Stimulated activated CD8-positive, alpha-beta memory T cell treated with anti-CD3 and anti-CD28 coated beads, Interleukin-4, amount 100 ng/mL, for 1 hour (primary cell): ENCODE measurements at places on chromosomes 11 and 22.

DNA sequence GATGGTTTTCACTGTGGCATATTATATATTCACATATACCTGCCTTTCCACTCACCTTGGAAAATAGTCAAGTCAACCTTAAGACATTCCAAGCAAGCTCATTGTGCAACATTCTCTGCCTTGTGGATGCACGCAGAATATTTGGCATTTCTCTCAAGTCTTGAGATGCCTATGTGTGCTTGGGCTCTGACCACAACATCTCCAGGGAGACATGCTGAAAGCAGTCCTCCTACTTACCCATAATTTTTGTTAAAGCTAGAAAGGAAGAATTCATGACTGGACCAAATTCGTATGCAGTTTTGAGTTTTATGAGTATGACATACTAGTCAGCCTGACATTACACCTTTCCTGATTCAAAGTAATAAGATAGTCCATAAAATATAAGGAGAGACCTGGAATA, 684.0 kb downstream of the OPCML start:
- DNase-seq: no peak

GRCh38 chr11:18144243-18144642, 11.9 kb downstream of the MRGPRX3 start:
- DNase-seq: no peak

GRCh38 chr22:50670914-50671538, 1.6 kb upstream of the SHANK3 start:
- no peak for DNase-seq

DNA sequence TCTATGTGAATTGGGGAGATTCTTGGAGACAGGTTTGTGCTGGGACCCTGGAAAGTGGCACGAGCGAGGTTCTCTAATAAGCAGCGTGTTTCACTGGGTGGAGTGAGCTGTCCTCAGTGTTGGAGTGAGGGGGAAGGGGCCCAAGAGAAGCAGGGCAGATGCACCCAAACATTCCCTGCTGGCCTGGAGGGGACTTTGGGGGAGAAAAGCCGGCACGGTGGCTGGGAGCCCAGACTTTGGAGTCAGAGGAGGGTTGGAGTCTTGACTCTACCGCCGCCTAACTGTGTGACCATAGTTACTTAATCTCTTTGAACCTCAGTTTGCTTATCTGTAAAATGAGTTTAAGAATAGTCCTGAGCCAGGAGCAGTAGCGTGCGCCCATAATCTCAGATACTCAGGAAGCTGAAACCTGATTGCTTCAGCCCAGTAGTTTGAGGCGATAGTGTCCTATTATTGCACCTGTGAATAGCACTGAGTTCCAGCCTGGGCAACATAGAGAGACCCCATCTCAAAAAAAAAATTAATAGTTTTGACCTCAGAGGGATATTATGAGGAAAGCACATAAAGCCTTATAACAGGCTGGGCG, 614 bp downstream of the NR1H3 start:
- DNase-seq: no peak

- DNase-seq: no peak
Measured at GRCh38 chr22:42010778-42011177, 12.2 kb downstream of the WBP2NL start.

DNA sequence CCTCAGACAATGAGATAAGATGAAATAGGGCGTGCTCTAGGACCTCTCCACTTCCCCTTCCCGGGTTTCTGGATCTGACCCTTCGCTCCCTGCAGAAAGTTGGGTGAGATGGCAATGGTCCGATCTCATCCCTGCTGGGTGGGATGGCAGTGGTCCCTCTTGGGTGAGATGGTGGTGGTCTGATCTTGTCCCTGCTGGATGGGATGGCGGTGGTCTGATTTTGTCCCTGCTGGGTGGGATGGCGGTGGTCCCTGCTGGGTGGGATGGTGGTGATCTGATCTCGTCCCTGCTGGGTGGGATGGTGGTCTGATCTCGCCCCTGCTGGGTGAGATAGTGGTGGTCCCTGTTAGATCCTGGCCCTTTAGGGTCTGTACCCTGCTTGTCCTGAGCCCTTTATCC, 21.3 kb downstream of the ST14 start:
- DNase-seq: no peak

DNA sequence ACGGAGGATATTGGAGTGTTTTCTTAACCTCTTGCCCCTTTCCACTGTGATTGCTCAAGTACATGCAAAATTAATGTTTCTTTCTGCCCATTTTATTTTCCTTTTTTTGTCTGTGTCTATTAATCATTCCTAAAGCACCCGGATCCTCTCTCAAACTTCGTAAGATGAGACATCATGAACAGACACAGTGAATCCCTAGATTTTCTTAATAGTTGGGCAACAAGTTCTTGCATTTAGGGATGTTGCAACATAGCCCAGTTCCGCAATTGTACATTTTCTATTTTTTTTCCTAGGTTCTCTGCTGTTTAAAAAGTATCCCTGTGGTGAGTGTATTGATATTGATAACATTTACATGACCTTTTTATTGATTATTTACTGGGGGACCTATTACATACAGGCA, 2.9 kb downstream of the FAM111A start:
- DNase-seq: no peak

GRCh38 chr11:34067383-34068065, 16.0 kb downstream of the CAPRIN1 start:
- no peak for DNase-seq

- DNase-seq: no peak
Measured at GRCh38 chr11:8789864-8790263, 107.3 kb downstream of the RPL27A start.

- DNase-seq: no peak
Measured at GRCh38 chr11:86041975-86042378, 26.9 kb downstream of the PICALM start.

- DNase-seq: no peak
Measured at GRCh38 chr22:36541831-36542411, 13.0 kb upstream of the EIF3D start.

GRCh38 chr11:35322318-35322979, 96.9 kb downstream of the SLC1A2 start:
- no peak for DNase-seq

- DNase-seq: no peak
Measured at GRCh38 chr11:128407962-128408361, 179.4 kb downstream of the ETS1 start.

DNA sequence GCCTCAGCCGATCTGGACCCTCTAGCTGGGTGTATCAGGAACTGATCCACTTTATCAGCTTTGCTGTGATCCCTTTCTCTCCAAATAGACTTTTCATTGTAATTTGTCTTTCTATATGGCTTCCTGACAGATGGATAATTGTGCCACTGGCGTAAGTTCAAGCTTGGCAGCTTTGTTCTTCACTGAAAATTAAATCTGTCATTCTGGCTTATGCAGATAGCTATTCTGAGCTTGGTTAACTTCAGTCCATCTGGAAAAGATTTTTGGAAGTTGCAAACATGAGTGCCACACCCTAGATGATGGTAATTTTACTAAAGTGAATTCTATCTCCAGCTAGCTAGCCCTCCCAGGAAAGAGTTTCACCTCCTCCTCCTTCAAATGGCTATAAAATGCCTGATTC, 8.1 kb downstream of the OR5A2 start:
- no peak for DNase-seq

GRCh38 chr11:131467645-131468394, 97.4 kb downstream of the NTM start:
- no peak for DNase-seq

DNA sequence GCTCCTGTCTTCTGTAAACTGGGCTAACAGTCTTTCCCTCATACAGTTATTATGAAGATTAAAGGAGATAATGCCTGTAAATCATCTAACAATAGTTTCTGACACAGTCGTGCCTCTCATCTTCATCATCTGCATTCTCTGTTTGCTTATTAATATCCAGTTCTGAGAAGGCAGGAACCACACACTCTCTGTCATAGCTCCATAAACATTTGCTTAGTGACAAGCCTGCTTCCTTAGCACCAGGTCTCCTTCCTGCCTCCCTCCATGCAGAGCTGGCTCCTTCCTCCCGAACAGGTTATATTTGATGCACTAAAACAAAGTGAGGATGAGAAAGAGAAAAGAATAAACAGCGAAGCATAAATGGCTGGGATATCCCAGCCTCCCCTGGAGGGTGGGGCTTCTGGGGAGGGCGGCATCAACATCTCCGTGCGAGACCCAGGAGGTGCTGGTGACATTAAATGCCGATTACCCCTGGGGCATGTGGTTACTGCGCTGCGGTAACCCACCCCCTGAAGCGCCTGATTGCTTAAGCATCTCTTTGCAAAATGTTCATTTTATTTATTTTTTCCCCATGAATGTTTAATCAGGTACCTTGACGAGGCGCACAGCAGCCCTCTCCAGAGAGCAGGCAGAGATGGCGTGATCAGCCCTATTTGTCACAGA, 404.9 kb downstream of the NXPE2 start:
- DNase-seq: no peak

DNA sequence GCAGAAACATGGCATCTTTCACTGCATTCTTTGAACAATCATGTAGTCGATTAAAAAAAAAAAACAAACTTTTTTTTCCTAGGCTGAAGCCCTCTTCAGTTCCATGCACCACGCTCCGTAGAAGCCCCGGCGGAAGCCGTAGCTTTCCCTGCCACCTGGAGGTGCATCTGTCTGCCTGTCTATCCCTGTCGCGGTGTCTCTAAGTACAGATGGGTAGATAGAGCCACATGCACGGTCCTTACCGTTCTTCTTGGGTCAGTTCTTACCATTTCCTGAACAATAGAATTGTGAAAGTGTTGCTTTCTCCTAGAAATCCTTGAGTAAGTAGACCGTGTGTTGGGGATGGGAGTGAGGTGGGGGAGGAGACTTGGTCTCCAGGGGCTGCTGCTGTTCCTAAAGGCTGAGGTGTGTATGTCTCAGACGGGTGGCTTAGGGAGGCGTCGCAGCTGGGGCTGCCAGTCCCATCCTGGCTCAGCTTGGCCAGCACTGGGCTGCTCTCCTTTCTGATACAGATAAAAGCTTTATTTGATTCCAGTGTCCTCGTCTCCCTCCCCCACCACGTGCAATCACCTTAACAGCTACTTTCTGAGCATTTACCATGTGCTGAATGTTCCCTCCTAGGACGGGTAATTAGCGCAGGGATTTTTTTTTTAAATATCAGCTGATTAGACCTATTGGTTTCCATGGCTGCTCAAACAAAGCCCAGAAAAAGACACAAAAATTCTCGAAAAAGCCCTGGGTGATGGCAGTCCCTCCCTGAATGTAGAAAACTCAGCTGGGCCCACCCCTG, 46.8 kb downstream of the MACROD1 start:
- no peak for DNase-seq

GRCh38 chr11:36274414-36274813, 14.8 kb downstream of the COMMD9 start:
- no peak for DNase-seq

DNA sequence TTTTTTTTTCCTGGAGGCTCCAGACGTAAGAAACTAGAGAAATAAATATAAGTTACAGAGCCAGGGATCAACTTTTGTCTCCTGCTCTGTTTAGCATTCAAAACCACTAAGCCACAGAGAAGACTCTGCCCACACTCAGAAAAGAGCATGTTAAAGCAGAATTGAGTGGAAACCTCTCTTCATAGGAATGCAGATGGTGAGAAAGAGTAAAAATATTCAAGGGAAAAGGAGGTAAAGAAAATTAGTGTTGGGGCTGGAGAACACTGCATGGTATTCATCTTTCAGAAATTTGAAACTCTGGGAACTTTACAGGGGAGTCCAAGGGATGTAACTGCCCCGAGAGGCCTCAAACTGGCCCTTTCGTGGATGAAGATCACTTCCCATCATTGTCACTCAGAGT, 65.1 kb downstream of the CLMP start:
- no peak for DNase-seq

DNA sequence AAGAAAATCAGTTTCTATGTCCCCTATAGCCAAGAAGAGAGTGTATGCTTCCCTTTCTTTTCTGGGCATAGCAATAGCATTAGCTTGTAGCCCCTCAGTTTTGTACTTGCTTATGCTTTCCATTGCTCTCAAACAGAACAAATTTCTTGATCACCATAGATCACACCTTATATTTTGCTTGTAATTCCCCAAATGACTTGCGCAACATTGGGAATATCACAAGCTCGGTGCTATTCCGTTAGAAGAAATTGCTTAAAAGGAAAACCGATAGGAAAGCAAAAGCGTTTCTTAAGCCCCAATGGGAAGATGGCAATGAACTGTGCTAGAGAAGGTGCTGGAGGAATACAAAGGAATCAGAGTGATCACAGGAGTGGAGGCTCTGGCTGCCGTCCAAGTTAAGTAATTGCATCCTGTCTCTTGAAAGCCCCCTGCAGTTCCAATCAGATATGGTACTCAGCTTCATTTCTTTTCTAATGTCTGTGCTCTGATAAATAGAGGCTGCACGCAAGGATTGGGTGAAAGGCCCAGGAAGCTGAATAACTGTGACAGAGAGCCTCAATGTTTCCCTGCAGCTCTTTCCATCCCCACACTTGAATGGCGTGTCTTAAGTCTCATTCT, 182.1 kb upstream of the KIRREL3 start:
- no peak for DNase-seq

DNA sequence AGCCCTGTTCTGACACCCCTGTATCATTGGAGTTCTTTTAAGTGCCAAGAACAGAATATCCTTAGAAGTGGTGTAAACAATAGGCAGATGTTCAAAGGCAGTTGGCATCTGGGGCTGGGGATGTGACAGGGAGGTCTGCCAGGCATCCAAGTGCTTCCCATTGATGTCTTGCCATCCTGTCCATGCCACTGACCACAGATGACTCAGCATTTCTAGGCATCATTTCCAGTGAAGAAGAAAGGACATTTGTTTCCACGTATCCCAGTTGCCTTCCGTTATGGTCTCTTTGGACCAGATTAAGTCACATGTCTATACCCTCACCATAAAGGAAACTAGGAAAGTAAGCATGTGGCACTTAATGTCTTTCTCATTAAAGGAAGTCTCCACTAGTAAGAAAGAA, 76.7 kb upstream of the BARX2 start:
- DNase-seq: no peak

GRCh38 chr22:21866833-21867527, 465 bp downstream of the MAPK1 start:
- DNase-seq: no peak

DNA sequence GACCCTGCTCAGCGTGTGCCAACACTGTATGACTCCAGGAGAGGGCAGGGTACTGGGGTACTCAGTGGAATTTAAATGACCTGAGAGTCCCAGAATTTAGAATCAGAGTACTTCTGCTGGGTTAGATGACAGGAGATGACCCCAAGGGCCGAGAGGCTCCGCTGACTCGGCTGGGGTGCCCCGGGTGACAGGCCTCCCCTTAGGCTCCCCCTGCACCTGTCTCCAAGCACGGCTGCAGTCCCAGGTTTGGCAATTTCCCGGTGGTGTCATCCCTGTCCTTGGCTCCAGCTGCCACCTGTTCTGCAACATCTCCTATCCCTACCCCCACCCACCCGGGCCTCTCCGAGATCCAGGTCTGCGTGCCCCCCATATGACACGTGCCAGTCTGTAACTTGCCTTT, 1.3 kb downstream of the ACTN3 start:
- no peak for DNase-seq

DNA sequence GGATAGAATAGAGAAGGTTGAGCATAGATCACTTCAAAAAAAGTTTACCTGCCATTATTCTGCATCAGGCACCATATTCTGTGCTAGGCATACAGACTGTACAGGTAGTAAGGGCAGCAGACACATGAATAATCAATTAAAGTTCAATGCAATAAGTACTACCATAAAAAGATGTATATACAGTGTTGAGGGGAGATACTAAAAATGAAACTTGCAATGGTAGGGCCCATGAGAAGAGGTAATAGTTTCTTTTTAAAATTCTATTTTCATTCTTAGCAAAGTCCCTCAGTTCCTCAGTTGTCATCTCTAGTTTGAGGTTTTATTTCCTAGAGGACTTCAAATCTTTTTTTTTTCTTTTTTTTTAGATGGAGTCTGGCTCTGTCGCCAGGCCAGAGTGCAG, 819.9 kb downstream of the FAM181B start:
- DNase-seq: no peak
